Anterior cingulate cortex (tissue), 58 donors: ENCODE measurements at places on chromosomes 13 and 19.

DNA sequence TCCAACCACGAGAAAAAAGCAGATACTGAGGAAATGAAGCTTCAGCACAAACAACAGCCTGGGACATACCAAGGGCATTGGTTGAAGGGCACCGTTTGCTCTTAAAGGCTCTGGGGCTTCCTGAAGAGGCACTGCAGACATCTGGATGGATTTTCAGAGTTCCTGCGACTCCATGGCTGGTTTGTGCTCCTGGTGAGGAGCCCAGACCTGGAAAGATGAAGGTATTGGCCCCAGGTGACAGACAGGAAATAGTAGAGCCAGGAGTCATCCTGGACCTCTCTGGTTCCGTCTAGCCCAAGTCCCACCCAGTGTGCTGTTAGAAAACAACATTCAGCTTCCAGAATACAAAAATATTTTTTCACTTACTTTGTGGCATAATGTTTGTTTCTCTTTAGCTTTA is 6.3 kb downstream of the IL17D start:
- DNase-seq, result no peak

DNA sequence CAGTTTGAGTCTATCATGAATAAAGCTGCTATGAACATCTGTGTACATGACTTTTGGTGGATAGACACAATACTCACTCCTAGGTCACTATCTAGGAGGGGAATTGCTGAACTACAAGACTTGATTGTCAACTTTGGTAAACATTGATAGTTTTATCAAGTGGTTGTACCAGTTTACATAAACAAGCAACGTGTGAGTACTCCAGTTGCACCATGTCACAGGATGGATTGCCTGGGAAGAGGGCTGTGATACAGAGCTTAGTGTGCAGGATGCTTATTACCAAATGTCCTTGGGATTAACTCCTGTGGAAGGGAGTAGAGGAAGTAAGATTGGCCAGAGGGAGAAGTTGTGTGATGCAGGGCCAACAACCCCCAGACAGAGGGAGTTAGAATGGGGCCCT is 37.7 kb downstream of the RAP2A start:
- no peak for DNase-seq

DNA sequence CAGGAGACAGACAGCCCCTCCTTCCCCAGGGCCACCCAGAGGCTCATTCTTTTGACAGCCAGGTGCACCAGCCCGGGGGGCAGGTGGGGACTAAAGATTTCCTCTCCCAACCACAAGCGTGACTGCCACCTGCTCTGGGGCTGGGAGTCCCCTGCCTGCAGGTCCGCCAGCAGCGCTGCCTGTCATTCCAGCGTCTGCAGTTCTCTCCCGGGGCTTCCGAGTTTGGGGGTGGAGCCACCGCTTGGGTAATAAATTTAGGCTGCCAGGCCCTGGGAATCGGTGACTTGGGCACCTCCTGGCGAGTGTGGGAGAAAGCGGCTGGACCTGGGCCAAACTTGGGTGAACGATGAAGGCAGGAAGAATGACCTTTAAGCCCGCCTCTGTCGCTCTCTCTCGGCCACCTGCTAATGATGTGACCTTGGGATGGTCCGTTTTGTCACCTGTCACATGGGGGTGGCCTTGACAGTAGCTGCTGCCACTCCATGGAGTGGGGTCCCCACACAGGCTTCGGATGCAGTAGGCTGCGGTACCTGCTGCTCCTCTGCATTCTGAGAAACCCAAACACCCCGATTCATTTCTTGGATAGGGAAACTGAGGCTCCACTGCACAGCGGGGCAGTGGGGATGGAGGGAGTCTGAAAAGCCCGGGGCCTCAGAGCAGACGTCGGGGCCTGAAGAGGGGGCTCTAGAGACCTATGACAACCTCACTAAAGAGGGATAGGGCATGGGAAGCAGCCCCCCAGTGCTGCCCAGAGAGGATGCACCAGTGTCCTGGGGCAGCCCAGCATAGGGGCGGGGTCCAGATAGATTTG is 12.8 kb downstream of the FUT6 start:
- no peak for DNase-seq

DNA sequence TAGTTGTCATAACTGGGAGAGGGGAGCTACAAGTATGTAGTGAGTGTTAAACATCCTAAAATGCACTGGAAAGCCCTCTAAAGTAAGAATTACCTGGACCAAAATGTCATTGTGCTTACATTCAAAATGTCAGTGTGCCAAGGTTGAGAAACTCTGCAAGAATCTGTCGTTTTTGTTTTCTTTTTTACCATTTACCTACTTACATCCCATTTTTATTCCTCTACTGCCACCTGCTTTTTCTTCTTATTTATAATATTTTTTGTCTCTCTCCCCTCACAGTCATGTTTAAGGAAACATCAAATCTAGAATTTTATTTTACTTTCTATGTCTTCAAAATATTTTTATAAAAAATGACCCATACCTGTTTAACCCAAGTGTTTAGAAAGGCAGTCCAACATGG is 226.4 kb downstream of the PCDH17 start:
- DNase-seq, result no peak
